Colonic mucosa (tissue), 4 donors: ENCODE measurements at places on chromosomes 3 and 15.

DNA sequence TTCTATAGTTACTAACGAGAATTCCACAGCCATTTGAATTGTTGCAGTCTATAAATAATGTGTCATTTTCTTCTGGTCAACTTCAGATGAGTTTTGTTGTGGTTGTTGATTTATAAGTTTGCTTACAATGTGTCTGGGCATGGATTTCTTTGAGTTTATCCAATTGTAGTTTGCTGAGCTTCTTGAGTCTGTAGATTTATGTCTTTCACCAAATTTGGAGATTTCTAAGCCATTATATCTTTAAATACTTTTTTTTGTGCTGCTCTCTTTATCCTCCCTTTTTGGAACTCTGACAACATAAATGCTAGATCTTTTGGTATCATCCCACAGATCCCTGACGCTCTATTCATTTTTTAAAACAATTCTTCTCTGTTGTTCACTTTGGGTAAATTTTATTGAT is 63.2 kb upstream of the NDUFB4 start:
- DNase-seq = no peak

- no peak for DNase-seq
Observed at GRCh38 chr3:53919741-53920140, 28.1 kb upstream of the SELENOK start.

DNA sequence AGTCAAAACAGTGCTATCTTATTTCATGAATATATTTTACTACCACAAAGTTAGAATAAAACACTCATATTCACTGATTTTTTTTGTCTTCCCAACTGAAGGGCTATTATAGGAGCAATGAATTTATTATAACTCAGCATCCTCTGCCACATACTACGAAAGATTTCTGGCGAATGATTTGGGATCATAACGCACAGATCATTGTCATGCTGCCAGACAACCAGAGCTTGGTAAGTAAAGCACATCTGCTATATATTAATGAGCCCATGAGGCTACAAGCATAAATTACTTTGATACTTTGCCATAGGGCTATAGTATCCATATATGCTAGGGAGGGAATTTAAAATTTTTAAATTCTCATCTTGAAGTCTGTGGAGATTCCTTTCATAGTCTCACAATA is 95.9 kb downstream of the FEZF2 start:
- no peak for DNase-seq

DNA sequence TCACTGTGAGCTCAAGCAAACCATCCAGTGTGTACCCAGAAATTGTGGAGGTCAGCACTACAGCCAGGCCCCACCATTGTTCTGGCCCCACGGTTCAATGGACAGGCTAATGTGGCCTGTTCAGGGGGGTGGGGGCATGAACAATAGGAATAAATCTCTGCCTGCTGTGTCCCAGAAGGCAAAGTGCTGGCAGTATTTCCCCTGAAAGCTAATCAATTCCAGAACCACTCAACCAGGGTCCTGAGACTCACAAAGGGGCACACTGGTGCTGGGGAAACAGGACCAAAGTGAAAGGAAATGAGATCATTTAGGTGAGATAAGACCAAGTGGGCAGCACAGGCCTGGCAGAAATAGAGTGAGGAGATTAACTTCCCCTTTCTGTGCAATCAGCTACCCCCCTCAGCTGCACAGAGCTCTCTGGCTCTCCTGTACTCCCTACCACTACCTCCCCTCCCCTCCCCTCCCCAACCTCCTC is 11.5 kb downstream of the CRYGS start:
- DNase-seq = no peak

- DNase-seq = peak; percentile 29
Observed at GRCh38 chr15:64635499-64636495, 139.6 kb downstream of the RBPMS2 start.

DNA sequence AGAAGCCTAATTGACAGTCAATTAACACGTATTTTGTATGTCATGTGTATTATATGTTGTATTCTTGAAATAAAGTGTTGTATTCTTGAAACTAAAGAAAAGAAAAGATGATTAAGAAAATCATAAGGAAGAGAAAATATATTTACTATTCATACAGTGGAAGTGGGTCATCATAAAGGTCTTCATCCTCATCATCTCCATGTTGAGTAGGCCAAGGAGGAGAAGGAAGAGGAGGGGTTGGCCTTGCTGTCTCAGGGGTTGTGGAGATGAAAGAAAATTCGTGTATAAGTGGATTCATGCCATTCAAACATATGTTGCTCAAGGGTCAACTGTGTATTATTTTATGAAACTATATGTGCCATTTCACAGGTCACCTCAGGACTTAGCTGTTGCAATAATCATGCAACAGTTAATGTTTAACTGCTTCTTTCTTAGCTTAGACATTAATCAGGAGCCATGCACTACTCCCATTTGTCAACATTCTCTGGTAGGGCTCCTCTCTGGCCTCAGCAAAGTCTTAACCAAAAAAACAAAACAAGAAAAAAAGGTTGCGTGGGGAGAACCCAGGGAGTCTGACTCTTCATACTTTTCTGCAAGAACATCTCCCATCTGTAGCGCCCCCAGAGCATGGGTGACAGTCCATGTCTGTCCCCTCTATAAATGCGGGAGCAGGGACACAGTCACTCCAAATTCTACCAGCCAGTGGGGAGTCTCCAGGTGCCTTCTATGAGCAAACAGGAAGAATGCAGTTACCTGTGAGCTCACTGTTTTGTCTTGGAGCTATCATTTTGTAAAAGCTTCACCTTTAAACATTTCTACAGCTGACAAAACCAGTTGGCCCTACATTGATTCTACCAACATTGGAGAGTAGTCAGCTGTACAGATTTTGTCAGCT is 19.9 kb upstream of the LRRC2 start:
- no peak for DNase-seq

GRCh38 chr15:63335543-63336240 is 46.0 kb downstream of the CA12 start:
- DNase-seq = no peak

- DNase-seq = no peak
Observed at GRCh38 chr15:69275933-69276560, 22.7 kb upstream of the PAQR5 start.

- DNase-seq = peak; percentile 82
Observed at GRCh38 chr15:90062023-90062442, 40.2 kb downstream of the IDH2 start.

DNA sequence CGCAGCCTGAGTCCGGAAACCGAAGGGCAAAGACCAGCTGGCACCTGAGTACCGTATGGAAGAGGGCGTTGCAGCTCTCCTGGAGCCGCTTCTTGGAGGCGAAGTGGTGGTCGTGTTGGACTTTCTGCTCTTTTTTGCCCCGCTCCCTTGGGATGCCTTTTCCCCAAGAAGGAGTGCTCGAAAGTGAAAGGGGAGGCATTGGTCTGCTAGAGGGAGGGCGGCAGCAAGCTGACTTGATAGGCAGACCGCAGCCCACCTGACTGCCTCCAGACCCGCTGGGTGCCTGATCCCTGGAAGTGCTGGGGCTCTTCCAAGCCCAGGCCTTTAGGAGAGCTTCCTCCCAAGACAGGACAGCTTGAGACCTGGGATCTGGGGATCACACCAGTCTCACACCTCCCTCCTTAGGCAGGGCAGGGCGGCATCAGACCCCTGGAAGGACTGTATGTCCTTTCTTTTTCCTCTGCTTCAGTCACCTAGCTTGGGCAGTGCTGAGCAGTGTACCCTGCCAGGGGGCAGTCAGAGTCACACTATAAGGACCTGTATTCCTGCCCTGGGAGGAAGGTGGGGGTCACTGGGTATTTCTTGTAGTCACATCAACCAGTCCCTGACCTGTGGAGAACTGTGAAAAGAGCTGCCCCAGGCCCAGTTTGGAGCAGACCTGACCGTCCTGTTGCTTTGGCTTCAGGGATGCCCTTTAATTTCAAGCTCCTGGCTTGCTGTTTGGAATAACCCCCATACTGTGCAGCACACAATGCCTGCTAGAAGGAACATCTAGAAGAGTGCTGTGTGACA is 2.1 kb downstream of the ACVR2B start:
- no peak for DNase-seq

GRCh38 chr15:58475573-58476524 is 44.1 kb downstream of the LIPC start:
- no peak for DNase-seq

GRCh38 chr3:68943753-68944500 is 11.6 kb upstream of the TAFA4 start:
- DNase-seq = no peak

DNA sequence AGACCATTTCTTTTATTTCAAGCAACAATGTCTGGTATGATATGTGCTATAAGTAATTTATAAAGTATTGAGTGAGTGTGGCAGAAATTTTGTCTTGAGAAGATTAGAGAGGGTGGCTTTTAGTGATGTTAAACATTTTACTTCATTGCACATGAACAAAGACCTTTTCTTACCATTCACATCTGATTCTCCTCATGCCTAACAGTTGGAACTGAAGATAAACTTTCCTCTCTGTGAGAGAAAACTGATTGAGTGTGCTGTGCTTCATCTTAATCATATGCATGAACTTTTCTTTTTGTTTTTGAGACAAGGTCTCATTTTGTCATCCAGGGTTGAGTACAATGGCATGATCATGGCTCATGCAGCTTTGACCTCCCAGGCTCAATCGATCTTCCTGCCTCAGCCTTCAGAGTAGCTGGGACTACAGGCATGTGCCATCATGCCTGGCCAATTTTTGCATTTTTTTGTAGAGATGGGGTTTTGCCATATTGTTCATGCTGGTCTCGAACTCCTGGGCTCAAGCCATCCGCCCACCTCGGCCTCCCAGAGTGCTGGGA is 377.7 kb upstream of the GOLIM4 start:
- no peak for DNase-seq

DNA sequence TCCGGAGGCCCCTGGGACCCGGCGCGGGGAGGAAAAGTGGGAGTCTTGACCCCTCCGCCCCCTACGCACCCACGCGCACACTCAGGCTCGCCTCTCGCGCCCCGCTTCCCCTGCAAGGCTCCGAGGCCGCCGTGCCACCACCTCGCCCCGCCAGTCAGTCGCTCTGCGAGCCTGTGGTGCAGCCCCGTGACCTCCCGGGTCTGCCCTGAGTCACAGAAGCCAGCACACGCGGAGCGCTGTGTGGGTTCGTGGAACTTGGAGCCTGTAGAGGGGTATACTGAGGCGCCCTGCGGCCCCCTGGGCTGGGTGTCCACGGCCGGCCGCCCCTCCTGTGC is 380 bp upstream of the ALS2CL start:
- DNase-seq = no peak

DNA sequence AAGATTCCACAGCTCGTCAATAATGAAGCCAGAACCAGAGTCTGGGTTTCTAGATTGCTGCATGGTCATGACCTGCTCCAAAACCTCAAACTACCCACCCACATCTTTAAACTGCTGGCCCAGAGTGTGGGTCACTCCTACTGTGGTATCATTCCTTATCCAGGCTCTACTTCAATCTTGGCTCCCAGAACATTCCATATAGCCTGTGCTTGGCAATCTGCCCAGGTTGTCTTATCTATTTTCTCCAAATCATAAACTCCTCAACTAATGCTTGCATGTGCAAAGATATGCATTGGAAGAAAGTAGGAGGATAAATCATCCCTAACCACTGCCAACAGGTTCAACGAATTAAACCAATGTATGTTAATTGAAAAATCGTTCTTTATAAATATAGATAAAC is 169.7 kb downstream of the ANXA2 start:
- DNase-seq = no peak

- peak; percentile 75 for DNase-seq
Observed at GRCh38 chr3:33807191-33807590, 8.8 kb downstream of the PDCD6IP start.

DNA sequence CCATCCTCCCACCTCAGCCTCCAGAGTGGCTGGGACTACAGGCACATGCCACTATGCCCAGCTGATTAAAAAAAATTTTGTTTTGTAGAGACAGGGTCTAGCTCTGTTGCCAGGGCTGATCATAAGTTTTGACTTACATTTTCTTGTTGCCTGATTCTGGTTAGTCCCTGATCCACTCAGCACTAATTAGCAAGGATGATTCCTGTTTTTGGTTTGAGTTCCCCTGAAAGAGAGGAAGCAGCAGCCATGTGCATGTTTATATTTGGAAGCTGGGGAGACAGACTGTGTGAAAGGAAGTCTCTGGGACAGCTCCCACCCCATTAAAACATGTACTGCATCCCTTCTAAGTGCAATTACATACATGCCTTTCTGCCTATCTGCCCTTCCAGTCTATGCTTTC is 3.6 kb upstream of the NCK1 start:
- DNase-seq = no peak

DNA sequence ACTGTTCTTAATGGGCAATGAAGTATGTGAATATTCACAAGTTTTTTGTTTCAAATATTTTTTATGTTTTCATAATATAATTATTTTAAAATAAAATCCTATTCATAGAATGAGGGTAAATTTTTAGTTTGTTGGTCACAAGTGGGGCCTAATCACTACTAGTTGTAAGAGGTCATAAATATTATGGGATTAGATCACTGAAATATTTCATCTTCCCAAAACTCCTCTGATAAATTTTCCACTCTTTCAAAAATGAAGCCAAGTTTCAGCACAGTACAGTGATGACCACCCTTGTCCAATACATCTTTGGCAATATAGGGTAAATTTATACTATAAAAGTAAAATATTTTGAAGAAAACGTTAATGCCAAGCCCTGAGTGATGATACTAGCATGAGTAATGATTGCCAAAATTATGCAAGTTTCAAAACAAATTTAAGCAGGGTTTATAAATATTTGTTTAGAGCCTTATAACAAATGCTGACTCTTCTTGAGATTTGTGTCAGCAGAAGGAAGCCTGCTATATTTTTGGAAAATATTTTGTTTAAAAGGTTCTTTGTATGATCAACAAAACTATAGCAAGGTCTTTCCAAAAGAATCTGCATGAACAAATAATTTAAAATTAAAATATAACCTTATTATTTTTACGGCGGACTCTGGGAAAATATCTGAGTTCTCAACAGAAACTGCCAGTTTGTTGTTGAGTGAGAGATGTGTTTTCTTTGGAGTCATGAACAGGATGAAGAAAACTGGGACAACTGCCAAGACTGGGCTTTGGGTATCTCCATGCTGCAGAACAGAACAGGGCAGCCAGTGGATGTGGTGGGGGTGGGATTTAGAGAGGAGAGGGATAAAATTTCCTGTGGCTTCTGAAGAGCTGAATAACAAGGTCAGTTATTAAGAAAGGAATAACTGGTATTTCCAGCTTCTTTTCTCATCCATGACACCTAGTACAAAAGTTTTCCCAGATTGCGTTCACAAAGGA is 17.9 kb upstream of the TM4SF1 start:
- peak; percentile 48 for DNase-seq

- no peak for DNase-seq
Observed at GRCh38 chr3:121515862-121516261, 29.9 kb downstream of the POLQ start.

GRCh38 chr3:159260049-159260662 is 458.3 kb downstream of the MFSD1 start:
- peak; percentile 58 for DNase-seq

DNA sequence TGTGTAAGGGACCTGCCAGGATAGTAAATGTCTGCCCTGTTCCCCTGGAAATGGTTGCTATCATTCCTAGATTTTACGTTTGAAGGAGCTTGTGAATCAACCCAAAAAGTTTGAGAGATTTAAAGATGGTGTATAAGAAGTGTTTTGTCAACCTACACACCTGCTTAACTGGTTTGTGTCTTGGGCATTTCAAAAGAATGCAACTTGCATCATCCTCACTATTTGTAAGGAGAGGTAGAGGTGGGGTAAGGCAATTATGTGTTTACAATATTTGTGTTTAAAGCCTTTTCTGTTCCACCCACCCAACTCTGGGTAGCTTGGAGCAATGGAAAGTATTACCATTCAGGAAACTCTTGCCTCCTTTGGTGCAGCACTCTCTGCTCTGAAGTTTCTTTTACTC is 314.2 kb upstream of the RARB start:
- no peak for DNase-seq

GRCh38 chr15:44319385-44319784 is 30.9 kb downstream of the GOLM2 start:
- no peak for DNase-seq
